ENCODE measurements at places on chromosomes 6 and 20.

DNA sequence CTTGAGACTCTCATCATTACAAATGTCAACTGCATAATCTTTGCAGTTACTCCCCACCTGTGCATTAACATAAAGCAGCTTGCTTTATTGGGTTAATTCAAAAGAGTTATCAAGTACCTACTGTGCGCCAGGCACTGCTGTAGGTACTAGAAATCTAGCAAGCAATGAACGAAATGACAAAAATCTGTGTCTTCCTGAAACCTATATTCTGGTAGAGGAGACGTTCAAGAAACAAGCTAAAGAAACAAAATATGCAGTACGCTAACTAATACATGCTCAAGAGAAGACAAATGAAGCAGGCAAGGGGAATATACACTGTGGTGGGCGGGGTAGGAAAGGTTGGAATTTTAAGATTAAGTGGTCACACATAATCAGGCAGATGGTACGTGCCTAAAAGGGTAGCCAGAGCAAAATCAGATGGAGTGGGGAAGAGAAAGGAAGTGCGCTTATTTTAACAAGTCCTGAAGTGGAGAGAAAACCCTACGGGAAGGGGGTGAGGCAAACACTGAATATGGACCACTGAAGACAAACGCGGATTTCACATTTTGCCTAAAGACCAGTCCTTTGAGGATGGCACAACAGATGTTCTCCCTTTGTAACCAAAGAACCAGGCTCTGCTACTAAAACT is 1.2 kb downstream of the ELOVL2 start:
- no peak for DNase-seq

- no peak for DNase-seq
Observed at GRCh38 chr6:162798546-162799266, 70.9 kb downstream of the PACRG start.

DNA sequence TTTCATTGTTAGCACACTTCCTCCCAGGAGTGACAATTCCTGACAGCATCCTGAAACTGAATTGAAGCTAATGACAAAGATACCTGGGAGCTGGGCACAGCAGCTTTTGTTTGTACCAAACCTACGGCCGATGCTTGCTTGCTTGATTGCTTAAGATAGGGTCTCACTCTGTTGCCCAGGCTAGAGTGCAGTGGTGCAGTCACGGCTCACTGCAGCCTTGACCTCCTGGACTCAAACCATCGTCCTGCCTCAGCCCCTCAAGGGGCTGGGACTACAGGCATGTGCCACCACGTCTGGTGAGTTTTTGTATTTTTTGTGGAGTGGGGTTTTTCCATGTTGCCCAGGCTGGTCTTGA is 84.7 kb upstream of the SCP2D1 start:
- DNase-seq = no peak

GRCh38 chr6:52877168-52877567 is 32.3 kb downstream of the GSTA3 start:
- no peak for DNase-seq

- DNase-seq = no peak
Observed at GRCh38 chr20:3156811-3157619, 2.6 kb downstream of the FASTKD5 start.

DNA sequence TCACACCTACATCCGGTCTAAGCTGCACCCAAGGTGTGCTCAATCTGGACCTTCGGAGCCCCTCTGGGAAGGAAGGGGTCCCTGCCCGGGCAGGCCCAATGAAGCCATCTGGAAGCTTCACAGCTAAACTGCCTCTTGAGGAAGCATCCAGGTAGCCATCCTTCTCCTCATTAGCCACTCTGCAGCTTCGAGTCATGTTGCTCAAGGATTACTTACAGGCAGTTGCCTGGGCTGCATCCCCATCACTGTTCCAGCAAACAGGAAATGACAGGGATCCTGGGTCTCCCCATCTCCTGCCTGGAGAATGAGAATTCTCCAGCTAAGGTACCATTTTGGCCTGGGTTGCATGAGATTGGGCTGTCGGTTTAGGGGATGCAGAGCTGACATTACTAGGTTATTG is 91.7 kb downstream of the ERMARD start:
- no peak for DNase-seq

DNA sequence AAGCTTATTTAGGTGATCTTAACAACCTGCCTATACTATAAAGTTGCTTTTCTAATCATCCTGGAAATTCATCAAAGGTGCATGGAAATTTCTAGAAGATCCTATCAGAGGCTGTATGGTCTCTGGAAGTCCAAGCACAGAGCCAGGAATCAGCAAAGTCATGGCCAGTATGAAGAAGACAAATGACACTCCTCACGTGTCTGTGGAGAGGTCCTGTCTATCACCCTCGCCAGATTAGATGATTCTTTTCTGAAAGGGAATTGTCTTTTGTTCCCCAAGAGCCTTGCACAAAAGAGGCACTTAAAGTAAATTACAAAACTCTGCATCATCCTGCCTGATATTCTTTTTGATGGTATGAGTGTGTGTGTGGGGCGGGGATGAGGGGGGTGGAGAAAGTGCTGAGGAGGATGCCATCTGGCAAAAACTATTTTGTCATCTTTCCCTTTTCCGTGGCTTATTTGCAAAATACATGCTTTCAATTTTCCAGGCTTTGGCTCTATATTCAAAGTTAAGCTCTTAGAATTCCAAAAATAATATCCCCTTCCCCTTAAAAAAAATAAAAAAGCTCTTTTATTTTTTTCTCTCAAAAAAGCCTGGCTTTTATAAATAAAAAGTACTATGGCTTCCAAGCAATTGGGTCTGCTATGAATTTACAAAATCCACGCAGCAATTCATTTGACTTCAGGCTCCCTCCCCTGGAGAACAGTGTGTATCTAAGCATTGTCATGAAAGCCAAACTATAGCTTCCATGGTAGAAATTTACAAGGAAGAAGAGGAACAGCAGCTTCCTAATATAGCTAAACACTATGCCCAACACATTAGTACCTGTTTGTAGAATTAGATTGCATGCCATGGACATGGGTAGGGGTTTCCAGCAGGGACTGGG is 185.2 kb upstream of the ARG1 start:
- DNase-seq = no peak

GRCh38 chr6:167993831-167994230 is 3.6 kb upstream of the KIF25 start:
- no peak for DNase-seq

GRCh38 chr6:106659859-106660258 is 30.5 kb downstream of the QRSL1 start:
- DNase-seq = no peak

- peak; percentile 87 for DNase-seq
Observed at GRCh38 chr6:41027799-41028560, 11.0 kb downstream of the UNC5CL start.

GRCh38 chr6:118963003-118963402 is 28.0 kb upstream of the MCM9 start:
- no peak for DNase-seq

DNA sequence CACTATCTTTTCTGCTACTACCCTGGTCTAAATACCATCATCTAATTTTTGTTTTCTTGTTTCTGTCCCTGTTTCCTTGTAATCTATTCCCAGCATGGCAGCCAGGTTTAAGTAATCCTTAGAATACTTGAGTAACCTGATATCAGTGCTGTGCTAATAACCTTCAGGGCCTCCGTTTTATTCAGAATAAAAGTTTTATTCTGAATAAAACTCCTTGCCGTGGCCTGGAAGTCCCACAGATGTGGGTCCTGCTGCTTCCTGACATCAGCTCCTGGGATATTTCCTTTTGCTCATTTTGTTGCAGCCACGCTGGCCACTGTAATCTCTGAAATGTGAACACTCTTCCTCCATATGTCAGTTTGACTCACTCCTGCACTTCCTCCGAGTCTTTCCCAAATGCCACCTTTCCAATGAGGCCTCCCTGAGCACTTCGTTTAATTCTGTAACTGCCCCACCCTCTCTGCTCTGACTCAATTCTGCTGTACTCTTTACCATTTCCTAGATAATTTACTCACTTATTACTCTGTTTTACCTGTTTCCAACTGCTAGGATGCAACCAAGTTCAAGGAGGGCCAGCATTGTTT is 114.0 kb upstream of the FOXA2 start:
- DNase-seq = no peak

- DNase-seq = peak; percentile 80
Observed at GRCh38 chr20:956330-956951, 40.3 kb upstream of the ANGPT4 start.

GRCh38 chr20:45064812-45065211 is 36.1 kb downstream of the KCNS1 start:
- DNase-seq = no peak

DNA sequence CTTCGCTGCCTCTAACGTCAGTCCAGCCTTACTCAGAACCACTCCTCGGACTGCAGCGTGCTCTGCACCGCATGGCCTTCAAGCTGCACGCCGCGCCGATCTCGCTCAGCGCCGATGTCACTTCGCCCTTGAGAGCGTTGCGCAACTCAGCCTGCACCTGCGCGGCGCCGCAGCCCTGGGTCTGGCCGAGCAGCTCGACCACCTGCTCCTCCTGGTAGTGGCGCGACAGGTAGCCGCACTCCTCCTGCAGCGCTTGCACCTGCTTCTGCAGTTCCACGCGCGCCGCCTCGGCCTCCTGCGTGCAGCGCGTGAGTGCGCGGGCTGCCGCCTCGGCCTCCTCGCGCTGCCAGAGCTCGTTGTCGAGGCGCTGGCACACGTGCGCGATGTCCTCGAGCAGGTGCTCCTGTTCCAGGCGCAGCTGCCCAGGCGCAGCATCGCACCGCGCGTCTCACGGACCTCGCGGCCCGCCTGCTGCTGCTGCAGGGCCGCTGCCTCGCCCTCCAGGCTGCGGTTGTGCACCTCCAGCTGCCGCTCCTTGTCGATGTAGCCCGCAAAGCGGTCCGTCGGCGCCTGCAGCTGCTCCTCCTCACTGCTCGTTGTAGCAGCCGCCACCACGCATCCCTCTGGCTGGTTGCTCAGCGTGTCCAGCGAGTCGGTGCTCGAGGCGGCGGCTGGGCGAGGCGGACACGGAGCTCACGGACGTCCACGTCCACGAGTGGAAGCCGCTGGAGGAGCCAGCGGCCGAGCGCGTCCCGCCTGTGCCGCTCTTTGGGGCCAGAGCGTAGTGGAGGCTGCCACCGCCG is 380.6 kb upstream of the CHD6 start:
- no peak for DNase-seq

GRCh38 chr6:108436771-108437170 is 123.9 kb upstream of the FOXO3 start:
- no peak for DNase-seq

GRCh38 chr20:34673412-34673811 is 3.5 kb downstream of the PIGU start:
- DNase-seq = no peak

GRCh38 chr6:105460860-105461259 is 58.0 kb upstream of the PREP start:
- DNase-seq = no peak

- no peak for DNase-seq
Observed at GRCh38 chr6:110097443-110097842, 82.0 kb downstream of the WASF1 start.

DNA sequence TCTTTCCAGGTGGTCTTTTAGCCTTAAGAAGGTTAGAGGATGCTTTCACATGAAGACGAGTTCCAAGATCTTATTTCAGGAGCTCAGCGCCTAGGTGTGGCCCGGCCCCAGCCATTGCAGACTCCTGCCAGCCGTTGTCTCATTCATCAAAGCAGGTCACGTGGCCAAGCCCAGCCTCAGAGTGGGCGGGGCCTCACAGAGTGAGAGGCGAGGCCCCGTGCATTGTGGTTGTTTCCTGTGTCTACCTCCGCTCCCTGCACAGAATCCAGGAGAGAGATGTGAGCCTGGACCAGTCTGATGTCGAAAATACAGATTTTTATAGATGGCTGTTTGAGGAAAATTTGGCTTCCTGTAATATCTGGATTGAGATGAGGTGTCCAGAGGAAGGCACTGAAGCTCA is 49.2 kb upstream of the CST5 start:
- DNase-seq = no peak

DNA sequence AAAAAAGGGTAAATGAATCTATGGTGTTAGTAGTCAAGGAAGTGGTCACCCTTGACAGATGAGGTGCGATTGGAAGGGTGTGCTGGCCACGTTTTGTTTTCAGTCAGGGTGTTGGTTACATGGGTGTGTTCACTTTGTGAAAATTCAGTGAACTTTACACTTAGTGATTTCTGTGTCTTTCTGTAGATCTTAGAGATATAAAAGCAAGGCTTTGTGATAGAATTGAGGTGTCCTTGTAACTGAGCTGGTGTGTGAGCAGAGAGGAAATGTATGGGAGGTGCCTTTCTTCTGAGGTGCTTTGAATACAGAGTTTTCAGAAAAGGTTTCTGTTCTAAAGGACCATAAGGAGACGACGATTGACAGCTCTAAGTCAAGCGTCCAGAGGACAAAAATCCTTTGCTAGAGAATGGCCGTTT is 90.5 kb downstream of the SAMD3 start:
- DNase-seq = no peak

DNA sequence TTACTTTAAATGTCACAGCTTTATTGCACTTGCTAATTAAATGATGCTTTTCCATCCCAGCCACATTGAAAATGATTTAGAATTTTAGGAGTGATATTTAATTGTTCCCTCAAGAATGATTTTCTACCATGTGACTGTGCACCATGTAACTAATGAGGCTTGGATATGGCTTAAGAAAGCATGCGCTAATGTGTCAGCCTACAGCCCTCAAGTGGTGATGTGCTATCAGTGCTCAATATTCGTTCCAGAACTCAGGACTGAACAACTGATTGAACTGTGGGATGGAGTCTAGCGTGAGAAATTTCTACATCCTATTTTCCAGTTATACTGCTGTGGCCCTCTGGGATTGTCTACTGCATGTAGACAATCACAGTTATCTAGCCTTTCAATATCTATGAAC is 71.5 kb downstream of the PKIB start:
- no peak for DNase-seq

GRCh38 chr6:69813508-69813907 is 16.7 kb upstream of the LMBRD1 start:
- no peak for DNase-seq

DNA sequence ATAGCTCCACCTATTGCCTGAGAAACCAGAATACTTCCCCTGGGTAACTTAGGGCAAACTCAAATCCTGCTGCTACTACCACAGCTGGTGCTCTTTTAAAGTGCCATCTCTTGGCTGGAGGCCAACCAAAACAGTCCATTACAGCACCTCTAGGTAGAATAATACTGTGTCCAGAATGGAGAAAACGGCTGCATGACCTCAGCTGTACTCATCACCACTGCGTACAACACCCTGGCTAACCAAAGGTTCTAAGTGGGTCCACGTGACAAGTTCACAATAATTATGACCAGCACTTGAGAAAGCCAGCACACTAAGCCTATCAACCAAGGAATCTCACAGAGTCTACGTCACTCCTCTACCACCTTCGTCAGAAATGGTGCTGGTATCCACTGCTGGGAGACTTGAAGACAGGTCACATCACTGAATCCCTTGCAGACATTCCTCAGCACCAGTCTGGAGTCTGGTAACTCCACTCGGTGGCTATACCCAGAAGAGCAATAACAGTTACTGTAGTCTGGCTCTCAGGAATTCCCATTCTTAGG is 40.9 kb upstream of the PKIB start:
- DNase-seq = no peak

GRCh38 chr6:144294016-144294415 is 8.9 kb downstream of the UTRN start:
- no peak for DNase-seq

DNA sequence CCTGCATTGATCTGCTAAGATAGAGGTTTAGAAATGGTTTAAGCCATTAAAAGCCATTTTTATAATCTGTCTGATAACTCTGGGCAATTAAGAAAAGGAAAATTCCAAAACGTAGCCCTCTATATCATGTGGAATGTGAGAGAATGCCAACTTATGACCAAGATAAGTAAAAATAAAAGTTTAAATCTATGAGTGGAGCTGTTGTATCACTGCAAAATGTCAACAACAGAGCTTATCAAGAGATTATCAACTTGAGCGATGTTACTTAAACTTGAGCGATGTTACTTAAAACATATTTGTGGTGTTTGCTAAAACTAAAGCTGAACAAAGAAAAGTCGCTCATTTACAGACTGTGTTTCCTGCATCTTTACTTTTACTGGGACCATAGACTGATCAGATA is 46.9 kb upstream of the SCML4 start:
- no peak for DNase-seq
